Fibroblast of lung (primary cell): ENCODE measurements at places on chromosomes 6 and 20.
A peak's percentile ranks its signal among the peaks of the same experiment; 100 is the strongest.

- H3K4me3 ChIP-seq: no peak overlapping the region
- no peak overlapping the region for H3K27ac ChIP-seq
- no peak for DNase-seq
- H3K27me3 ChIP-seq: no peaks in the 10 kb centered on the region
- H3K36me3 ChIP-seq: no peaks in the 10 kb centered on the region
These were observed 159.3 kb downstream of the KIF6 start for GRCh38 chr6:39565956-39566355.

DNA sequence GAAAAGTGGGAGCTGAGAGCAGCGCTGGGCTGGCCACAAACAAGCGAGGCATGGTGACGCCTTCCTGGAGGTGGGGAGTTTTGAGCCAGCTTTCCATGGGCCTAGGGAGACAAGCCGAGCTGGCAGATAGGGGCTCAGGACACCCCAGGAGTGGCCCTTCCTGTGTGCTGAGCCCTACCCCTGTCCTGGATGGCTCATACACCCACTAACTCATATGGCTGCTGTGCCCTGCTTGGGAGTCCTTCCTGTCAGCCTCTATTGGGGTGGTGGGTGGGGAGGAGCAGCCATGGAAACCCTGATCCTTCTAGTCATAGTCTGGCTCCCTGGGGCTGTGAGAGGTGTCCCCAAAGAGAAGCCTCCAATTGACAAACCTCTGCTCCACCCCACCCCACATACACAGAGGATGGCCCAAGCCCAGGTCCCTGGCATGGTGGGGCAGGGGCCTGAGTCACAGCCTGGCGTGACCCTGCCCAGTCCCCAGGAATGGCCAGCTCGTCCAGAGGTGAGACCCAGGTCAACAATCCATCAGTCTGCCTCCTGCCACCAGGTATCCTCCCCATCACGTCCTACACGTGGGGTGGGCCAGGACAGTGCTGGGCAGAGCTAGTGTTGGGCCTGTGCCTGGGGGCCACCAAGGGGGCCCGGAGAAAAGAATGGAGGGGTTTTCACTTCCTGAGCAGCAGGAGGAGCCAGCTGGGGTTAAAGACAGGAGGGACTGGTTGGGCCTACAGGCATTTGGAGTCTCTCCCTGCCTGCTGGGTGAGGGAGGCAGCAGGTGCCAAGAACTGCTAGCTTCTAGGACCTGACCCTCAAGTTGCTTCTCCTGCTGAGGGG is 52.2 kb downstream of the MRPL14 start:
- no peak overlapping the region for H3K4me3 ChIP-seq
- no peaks in the 10 kb centered on the region for H3K27me3 ChIP-seq
- H3K36me3 ChIP-seq: no peaks in the 10 kb centered on the region
- H3K4me1 ChIP-seq: peaks cover 41% of the 10 kb centered on the region
- no peak for DNase-seq
- H3K27ac ChIP-seq: peak overlapping the region; percentile 77

- no peaks in the 10 kb centered on the region for H3K4me1 ChIP-seq
- peak; percentile 81 for DNase-seq
- no peaks in the 10 kb centered on the region for H3K27me3 ChIP-seq
- no peak overlapping the region for H3K27ac ChIP-seq
- H3K4me3 ChIP-seq: no peak overlapping the region
These were observed 12.0 kb upstream of the TRMT11 start for GRCh38 chr6:125974214-125974866.

DNA sequence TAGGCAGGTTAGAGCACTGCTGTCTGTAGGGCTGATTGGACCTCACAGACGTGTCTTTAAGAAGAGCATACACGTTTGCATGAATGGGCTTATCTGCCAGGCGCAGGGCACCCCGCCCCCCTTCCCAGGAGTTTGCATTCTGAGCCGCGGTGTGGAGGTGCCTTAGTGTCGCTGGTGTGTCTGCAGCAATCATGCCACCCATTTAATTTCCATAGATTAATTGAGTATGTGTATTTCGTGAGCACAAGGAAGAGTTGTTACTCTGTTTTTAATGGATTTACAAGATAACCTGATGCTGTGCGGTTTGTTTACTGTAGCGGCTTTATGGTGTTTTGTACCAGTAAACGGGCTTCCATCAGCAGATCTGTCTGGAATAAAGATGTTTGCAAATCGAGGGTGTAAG is 107.7 kb downstream of the ZDHHC14 start:
- H3K4me3 ChIP-seq: no peak overlapping the region
- H3K27ac ChIP-seq: no peak overlapping the region
- no peaks in the 10 kb centered on the region for H3K36me3 ChIP-seq
- H3K4me1 ChIP-seq: no peaks in the 10 kb centered on the region

DNA sequence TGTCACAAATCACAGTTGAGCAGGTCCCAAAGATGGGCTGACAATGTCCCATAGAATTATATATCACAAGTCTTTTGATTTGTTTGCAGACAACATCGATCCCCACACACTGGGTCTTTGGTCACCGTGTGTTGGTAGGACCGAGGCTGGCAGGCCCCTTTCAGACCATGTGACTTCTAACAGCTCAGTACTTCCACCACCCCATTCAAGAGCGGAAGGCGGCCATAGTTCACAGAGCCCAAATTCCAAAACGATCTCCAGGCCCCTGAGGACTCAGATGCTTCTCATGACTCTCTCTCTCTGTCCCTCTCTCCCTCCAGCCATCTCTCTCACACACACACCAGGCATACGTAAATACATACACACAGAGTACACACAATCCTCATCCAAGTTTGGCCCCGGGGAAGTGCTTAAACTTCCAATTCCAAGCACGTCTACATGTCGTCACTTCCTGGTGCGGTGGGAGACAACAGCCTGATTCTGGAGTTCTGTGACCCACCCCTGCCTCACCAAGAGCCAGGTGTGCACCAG is 155.9 kb upstream of the INSM1 start:
- no peak overlapping the region for H3K27ac ChIP-seq
- no peak for DNase-seq
- no peak overlapping the region for H3K4me3 ChIP-seq
- no peaks in the 10 kb centered on the region for H3K4me1 ChIP-seq

GRCh38 chr6:36608788-36609563 is 14.8 kb downstream of the SRSF3 start:
- peaks cover 7% of the 10 kb centered on the region for H3K4me1 ChIP-seq
- no peak overlapping the region for H3K4me3 ChIP-seq
- no peak overlapping the region for H3K27ac ChIP-seq

DNA sequence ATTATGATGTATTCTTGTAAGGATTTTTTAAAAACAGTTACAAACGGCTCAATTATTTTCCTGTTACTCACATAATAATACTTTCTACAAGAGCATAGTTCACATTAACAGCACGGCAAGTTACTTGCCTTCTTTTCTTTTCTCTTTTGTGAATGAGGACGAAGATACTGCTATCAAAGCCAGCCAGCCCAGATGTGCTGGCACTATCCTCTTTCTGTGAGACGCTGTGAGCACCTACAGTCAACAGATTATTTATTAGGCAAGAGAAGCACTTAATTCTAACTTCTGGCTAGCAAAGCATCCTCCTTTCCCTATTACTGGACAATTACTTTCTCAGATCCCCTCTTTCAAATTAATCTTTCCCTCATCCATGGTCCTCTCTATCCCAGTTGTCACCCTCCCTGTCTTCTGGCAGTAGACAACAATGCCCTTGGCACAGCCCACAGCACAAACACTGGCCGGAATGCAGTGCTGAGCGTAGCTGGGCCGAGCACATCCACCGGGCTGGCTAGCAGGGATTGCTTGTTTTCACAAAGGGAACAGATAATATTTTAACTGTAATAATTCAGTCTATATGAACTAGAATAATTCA is 262.1 kb downstream of the FOXC1 start:
- no peak overlapping the region for H3K4me3 ChIP-seq
- no peaks in the 10 kb centered on the region for H3K27me3 ChIP-seq
- H3K27ac ChIP-seq: no peak overlapping the region

DNA sequence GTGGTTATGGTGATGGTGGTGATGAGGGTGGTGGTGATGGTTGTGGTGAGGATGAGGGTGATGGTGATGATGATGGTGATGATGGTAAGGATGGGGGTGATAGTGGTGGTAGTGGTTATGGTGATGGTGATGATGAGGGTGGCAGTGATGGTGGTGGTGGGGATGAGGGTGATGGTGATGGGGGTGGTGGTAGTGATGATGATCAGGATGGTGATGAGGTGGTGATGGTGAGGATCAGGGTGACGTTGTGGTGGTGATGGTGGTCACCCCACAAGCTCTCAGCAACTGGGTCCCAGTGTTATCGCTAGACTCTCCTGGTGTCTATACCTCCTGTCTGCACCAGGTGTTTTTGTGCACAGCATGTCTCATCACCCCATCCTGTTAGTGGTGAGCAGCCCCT is 85.0 kb downstream of the TMEM242 start:
- no peak overlapping the region for H3K27ac ChIP-seq
- H3K36me3 ChIP-seq: no peaks in the 10 kb centered on the region
- H3K4me3 ChIP-seq: no peak overlapping the region
- H3K27me3 ChIP-seq: peaks cover 24% of the 10 kb centered on the region
- peaks cover 3% of the 10 kb centered on the region for H3K4me1 ChIP-seq
- DNase-seq: no peak

GRCh38 chr20:38260378-38261053 is at the start of gene KIAA1755:
TSS of gene KIAA1755 (minus strand) at chr20:38260735. CDS start at chr20:38260500, 235 bp downstream.
- DNase-seq: no peak
- no peaks in the 10 kb centered on the region for H3K36me3 ChIP-seq
- H3K27ac ChIP-seq: no peak within 1 kb of the TSS
